ENCODE measurements at places on chromosomes 11 and 22. TPM values are rescaled to one million over a fixed set of nuclear protein-coding genes. Genes with fewer than 3 reads are reported as not detected.
A peak's percentile ranks its signal among the peaks of the same experiment; 100 is the strongest.

The IGSF22 gene
- 0.28 TPM for total RNA-seq

The ZNF215 gene
- total RNA-seq: 7.0 TPM

The FKBP2 gene
- total RNA-seq: 46.3 TPM

The TMEM191B gene
- not detected for total RNA-seq

The DDIAS gene
- total RNA-seq: 11.1 TPM

The B3GAT1 gene
- 1.7 TPM for total RNA-seq

The KIAA0930 gene
- total RNA-seq: 79.7 TPM

The LRRC75B gene
- total RNA-seq: 5.3 TPM

The UBQLNL gene
- 1.1 TPM for total RNA-seq

The MRPL23 gene
- 52.3 TPM for total RNA-seq

The KRTAP5-2 gene
- total RNA-seq: not detected

The ARAP1 gene
- total RNA-seq: 306 TPM

The APOL5 gene
- not detected for total RNA-seq

The RELT gene
- 41.3 TPM for total RNA-seq

The BANF1 gene
- total RNA-seq: 50.5 TPM

The SC5D gene
- total RNA-seq: 14.8 TPM

The NNMT gene
- 172 TPM for total RNA-seq

The RTN4R gene
- total RNA-seq: 11.8 TPM

DNA sequence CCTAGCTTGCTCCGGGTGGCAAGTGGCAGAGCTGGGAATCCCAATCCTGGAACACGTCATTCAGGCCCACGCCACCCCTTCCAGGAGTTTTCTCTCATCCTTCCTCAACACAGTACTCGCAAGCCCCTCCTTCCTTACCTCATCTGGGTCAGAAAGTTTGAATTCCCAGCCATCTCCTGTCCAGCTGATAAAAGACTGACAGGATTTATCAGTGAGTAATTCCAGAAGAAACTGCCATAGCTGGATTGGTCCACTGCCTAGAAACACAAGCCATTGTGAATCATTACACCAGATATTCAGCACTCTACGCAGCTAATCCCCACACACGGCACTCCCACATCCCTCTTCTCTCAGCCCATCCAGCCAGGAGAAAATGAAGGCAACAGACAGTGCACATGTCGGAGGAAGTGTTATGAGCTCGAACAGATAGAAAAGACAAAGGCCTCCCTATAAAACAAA lies 124.0 kb downstream of the ETS1 start:
- DNase-seq: no peak

- no peak for DNase-seq
Measured at GRCh38 chr22:35051791-35052190, 14.2 kb upstream of the ISX start.

DNA sequence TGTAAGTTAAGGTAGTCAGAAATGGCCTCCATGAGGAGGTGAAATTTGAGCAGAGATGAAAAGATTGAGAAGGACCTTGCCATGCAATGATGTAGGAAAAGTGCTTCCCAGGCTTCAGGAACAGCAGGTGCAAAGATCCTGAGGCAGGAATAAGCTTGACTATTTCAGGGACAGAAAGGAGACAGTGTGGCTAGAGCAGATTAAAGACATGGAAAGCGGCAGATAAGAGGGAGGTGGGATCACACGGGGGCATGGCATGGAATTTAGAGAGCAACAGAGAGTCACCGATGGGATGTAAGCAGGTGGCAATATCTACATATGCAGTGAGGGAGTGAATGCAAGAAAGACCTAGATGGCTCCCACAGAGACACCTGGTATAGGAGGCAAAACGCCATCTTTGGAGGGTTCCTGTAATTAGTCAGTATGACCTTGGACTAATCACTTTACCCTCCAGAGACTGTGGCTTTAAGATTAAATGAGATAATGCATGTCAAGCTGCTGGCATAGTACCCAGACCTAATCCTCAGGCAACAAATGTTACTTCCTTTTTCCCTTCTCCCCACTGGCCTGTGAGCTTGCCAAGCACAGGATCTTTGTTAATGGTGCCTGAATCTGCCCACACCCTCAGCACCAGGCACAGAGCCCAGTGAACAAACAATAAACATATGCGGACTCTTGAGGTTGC lies 24.6 kb upstream of the ACER3 start:
- no peak for DNase-seq

- DNase-seq: no peak
Measured at GRCh38 chr22:26550498-26551033, 38.3 kb upstream of the TFIP11 start.

- no peak for DNase-seq
Measured at GRCh38 chr11:36095716-36096115, 151.9 kb downstream of the LDLRAD3 start.

GRCh38 chr11:118343981-118344515 lies at the start of gene CD3G:
CD3G (plus strand) TSS chr11:118344344; CDS start chr11:118344424, 80 bp downstream.
- DNase-seq: peak; percentile 84

GRCh38 chr22:20243537-20244249 lies 24.4 kb downstream of the RTN4R start:
- DNase-seq: peak; percentile 88

DNA sequence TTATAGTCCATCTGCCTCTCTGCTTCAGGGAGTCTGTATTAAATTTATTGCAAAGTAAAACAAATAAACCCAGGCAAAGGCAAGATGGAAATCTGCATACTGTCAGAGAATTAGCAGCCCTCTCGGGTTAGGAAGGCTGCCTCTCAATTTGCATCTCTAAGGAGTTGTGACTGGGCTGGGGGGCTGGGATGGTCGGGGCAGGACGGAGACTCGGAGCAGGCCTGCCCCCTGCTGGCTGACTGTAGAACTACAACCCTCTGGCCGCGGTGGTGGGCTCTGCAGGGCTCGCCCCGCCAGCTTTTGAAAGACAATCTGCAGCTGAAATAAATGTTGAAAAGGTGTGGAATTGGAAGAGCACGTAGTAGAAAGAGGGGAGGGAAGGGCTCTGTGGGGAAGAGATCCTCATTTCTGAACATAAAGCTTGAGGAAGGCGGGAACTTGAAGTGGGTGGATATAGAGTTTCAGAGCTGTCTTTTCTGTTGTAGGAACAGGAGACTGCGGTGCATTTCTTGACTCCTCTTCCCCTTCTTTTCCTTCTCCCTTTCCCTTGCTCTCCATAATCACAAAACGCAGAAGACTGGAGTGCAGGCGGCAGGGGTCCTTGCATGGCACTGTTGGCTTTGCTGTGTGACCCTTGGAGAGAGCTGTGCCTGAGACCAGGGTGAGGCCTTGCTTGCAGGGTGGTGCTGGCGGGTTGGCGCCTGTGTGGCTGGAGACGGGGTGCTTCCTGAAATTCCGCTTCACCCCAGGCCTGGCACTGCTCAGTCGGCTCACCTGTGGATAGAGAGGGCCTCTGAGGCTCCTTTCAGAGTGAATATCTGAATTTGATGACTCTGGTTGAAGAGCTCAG lies 22.6 kb upstream of the PKNOX2 start:
- DNase-seq: peak; percentile 87

GRCh38 chr11:111922803-111923202 lies 4.1 kb downstream of the C11orf52 start:
- no peak for DNase-seq

GRCh38 chr11:100876815-100877520 lies 189.9 kb downstream of the ARHGAP42 start:
- DNase-seq: no peak

- no peak for DNase-seq
Measured at GRCh38 chr11:27293515-27294417, 69.2 kb downstream of the CCDC34 start.

DNA sequence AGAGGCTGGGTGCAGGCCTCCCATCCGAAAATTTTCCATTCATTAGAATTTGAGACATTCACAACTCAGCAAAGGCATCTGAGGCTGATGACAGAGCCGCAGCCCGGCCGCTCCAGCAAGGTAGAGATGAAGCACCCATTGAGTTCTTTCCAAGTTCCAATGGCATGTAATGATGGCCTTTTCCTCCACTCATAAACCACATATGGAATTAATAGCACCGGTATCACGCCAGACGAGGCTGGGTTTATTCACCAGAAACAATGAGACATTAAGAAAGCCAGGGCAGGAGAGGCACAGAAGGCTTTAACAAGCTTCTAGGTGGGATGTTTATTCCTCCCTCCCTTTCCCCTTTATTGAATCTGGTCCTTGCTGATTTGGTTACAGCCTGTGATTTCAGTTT lies 534.4 kb downstream of the MN1 start:
- no peak for DNase-seq

DNA sequence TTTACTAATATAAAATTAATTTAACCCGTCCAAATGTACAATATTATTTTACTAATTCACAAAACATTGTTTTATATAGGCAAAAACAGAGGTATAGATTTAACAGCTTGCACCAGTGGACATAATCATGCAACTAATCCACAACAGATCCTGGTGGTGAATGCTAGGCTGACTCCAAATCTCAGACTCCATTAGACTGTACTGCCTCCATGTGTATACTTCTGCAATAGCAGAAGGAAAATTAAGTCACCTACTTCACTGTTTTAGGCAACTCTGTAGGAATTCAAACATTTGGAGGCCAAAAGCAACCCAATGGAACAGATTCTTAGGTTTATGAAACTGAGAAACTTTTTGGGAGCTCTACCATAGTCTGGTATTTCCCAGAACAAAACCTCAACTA lies 30.0 kb upstream of the RAB39A start:
- no peak for DNase-seq

GRCh38 chr11:69921128-69922014 lies 102.2 kb upstream of the FGF3 start:
- peak; percentile 59 for DNase-seq

- no peak for DNase-seq
Measured at GRCh38 chr11:128194216-128194615, 393.1 kb downstream of the ETS1 start.

- no peak for DNase-seq
Measured at GRCh38 chr22:18116634-18117033, 6.0 kb downstream of the TUBA8 start.

GRCh38 chr11:33970984-33971466 lies 79.1 kb upstream of the LMO2 start:
- DNase-seq: no peak

GRCh38 chr11:111715142-111715816 lies 50.9 kb downstream of the PPP2R1B start:
- no peak for DNase-seq

DNA sequence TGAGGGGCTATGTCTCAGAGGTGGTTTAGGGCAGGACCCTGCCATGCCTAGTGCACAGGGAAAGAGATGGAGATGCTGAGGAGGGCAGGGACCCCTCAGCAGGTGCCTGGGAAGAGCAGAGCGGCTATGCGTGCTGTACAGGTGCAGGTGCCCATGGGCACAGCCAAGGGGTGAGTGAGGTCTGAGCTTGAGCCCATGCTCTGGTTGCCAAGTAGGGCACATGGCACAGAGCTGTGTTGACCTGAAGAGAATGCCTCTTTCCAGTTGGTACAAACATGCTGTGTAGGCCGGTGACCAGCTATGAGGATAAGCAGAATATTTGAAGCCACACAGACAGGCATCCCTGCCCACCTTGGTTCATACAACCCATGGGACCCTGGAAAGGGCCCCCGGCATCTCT lies 65.8 kb upstream of the NECTIN1 start:
- DNase-seq: no peak

- DNase-seq: no peak
Measured at GRCh38 chr11:128420951-128421350, 166.4 kb downstream of the ETS1 start.

DNA sequence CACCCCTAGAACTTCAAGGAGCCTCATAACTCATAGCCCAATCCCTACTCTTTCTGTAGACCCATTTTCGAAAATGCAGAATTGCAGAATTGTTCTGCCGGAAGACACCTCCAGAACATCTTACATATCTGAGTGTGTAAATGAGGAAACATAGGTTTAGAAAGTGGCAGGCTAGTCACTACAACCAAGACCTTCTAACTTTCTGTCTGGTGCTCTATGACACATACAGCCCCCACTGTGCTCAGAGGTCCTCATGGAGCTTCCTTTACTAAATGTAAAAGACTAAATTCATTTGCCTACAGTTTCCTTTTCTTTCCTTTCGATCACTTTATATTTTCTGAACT lies 132.1 kb upstream of the DDI1 start:
- no peak for DNase-seq
